ENCODE measurements at places on chromosomes 1 and 21.
A peak's percentile ranks its signal among the peaks of the same experiment; 100 is the strongest.

GRCh38 chr1:155509064-155509463 lies 53.5 kb downstream of the ASH1L start:
- DNase-seq: no peak

GRCh38 chr1:88801575-88802208 lies 89.7 kb downstream of the GTF2B start:
- DNase-seq: no peak

GRCh38 chr21:45132841-45133573 lies 58.6 kb downstream of the ADARB1 start:
- no peak for DNase-seq

GRCh38 chr1:167964646-167965045 lies 27.8 kb upstream of the MPC2 start:
- DNase-seq: no peak

DNA sequence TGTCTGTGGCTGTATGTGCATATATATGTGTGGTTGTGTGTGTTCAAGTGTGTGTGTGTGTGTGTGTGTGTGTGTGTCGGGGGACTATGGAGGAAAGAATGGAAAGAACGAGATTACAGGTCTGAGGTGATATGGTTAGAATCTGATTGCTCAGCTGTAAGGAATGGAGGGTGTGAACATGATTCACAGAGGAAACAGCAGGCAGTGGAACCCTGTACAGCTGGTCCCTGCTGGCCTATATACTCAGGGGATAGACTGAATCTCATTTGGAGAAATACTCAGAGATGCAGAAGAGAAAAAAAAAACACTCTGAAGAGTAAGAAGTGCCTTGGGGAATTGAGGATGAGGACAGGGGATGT lies 180.1 kb upstream of the ESRRG start:
- DNase-seq: no peak

- no peak for DNase-seq
Observed at GRCh38 chr1:93591676-93592550, 89.7 kb downstream of the BCAR3 start.

GRCh38 chr1:171161431-171161830 lies 23.7 kb upstream of the FMO2 start:
- no peak for DNase-seq

DNA sequence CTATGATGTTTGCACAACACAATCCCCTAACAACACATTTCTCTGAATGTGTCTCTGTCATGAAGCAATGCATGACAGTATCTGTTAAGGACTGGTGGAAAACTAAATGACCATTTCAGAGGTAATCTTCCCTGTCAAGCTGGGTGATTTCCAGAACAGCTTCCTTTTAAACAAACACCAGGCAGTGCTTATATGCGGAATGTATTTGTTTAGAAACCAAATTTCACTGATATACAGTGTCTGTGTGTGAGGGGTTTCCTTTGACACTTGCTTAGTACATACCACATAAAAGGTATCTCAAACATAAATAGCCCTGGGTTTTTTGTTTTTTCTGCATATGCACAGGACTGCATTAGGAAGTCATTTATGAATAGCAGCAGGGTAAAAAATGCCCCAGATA lies 95.6 kb downstream of the TGFBR3 start:
- no peak for DNase-seq

- no peak for DNase-seq
Observed at GRCh38 chr1:157097692-157098091, 1.9 kb downstream of the ETV3L start.

DNA sequence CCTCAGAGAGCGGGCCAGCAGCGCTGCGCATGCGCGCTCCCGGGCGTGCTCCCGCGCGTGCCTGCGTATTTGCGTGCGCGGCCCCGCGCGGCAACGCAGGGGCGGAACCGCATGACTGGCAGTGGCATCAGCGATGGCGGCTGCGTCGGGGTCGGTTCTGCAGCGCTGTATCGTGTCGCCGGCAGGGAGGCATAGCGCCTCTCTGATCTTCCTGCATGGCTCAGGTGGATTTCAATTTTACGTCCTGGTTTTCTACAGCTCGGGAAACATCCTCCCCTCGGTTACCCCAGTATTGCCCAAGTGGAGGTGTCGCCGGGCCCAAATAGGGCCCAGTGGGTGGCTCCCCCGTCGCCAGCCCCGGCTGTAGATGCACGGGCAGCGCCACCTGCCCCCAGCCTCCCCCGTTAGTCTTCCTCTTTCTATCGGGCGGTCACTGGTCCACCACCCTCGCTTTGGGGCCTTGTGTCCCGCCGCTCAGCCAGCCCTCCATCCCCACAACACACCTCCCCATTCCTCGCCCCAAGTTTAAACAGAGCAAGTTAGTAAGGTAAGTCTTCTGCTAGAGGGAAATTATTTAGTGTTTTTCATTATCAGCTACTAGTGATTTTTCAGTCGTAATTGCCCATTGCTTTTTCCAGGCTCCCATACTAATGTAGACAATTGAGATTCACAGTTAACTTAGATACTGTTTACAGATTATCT lies at the start of gene LYPLAL1:
Gene LYPLAL1 (plus strand): TSS at position 121 of the 702 bp plus-strand sequence. CDS start 13 bp downstream, at position 134.
- peak; percentile 83 for DNase-seq

DNA sequence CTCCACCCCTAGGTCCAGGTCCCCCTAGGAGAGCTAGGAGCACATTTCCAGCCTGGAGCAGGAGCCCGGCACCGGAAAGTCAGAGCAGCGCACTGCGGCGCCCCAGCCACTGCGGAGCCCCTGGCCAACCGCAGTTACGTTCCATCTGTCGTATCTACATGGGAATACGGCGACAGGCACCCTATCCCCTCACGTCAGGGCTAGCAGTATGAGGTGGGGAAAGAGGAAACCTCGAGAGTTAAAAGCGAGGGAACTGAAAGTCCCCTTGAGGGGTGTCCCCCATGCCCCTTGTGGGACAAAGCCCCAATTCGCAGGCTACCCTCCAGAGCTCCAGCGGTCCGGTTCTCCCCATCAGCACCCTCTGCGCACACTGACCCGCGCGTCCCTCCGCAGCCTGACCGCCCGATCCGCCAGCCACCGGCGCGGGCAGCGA lies 995 bp downstream of the COLGALT2 start:
- no peak for DNase-seq

DNA sequence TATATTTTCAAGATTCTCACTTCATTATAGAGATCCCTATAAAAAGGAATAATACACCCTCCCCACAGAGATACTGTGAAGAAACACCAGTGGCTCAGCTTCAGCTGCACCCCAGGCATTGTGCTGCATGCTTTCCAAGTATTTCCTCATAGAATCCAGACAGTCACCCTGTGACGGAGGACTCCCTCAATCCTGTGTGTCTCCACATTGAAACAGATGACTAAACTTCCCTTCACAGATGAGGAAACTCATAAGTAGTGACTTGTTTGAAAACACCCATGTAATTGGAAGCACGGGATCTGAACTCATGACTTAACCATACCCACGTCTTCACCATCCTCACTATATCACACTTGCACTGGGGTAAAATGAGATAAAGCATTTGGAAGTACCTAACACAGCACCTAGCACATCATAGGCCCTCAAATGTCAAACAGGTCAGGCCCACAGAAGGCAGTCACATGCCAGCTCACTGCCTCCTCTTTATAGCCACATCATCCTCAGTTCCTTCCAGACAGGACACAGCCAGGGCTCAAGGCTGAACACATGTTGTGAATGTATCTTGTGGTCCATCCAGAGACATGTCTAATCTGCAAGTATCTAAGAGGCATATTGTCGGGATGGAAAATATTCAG lies 55.2 kb downstream of the GPR161 start:
- DNase-seq: no peak

- no peak for DNase-seq
Observed at GRCh38 chr1:19872190-19872589, 10.0 kb upstream of the OTUD3 start.

- DNase-seq: no peak
Observed at GRCh38 chr1:59833991-59834390, 19.2 kb downstream of the HOOK1 start.

- no peak for DNase-seq
Observed at GRCh38 chr1:238767321-238767720, 619.0 kb upstream of the CHRM3 start.

DNA sequence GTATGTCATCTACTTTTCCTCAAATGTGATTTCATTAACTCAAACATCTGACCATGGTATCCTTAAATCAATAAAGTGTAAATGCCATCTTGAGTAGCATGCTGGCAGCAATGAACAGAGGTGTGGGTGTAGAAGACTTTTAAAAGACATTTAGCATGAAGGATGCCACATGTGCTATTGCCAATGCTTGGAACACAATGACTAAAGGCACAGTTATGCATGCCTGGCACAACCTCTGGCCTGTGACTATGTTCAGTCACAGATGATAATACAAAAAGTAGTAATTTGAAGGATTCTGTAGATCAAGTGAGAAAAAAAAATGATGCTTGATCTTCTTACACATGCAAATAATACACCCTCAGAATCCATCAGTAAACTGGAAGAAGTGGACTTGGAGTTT lies 938.9 kb upstream of the ADGRL4 start:
- DNase-seq: no peak

DNA sequence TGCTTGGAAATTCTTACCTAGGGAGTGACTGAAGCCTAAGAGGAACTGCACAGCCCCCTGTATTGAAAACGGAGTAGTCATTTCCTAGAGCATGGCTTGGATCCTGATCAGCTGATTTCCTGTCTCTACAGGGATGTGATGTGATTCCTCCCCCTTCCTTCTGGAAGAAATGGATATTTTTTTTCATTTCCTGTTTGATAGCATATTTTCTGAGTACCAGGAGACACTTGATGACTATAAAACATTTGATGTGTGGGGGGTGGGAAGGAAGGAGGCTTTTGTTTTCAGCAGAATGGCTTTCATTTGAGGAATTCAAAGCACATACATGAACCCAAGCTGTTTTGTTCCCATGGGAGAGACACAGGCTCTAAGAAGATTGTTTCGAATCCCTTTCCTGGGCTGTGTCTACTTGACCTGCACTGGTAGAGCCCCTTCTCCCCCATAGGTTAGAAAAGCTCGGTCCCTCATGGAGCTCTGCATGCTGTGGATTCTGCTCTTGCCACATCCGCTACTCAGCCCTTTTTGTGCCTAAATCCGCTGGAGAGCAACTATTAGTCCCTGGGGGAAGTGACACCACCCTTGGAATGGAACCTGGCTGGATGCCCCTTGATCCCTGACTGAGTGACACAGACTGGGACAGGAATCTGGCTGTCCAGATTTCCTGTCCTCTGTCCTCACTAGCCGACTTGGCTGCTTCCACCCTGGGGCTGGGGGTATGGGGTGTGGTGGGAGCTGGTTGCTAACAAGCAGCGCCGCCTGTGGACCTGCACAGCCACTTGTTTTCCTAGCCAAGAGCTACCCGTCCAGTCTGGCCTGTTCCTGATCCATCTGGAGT lies 71.8 kb upstream of the MACF1 start:
- DNase-seq: no peak

DNA sequence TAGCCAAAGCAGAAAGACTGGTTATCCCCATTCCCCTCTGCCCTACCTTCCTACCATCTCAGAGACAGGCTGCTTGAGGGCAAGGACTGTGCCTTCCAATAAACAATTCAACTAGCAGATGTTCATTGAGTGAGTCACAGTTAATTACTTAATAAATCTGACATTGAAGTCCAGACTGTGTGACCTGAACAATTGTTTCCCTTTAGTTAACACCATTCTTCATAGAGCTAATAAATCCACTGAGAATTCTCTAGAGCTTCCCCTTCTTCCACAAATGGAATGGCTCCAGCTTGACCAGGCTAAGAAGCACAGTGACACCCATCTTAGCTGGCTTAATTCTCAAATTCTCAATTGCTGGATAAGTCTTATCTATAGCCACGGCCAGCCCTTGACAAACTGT lies 61.9 kb upstream of the GJA5 start:
- no peak for DNase-seq

DNA sequence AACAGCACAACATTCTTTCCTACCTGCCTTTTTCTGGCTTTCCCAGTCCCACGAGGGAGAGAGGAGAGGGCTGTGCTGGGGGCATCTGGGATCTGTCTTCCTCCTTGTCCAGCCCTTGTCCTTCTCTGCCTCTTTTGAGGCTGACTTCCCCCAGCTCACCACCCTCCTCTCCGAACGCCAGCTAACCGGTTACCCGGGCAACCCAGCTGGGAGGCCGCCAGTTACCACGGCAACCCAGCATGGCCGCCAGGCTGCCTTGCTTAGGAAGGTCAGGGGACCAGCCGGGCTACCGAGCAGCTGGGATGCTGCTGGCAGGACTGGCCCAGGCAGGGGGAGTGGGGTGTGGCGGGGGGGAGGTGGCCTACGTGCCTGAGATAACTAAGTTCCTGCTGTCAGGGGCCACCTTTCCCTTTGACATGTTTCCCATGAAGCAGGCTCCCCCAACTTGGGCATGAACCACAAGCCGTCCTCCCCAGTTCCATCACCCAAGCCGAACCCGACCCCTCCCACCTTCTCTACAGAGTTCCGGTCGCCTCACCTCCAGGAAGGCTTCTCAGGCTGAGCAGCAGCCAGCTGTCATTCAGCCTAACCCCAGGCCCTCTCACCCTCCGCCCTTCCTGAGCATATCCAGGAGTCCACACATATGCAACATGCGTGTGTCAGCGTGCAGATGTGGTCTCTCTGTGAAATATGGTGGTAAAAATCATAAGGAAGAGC lies 8.7 kb downstream of the PLEKHA6 start:
- DNase-seq: no peak

- DNase-seq: no peak
Observed at GRCh38 chr21:42118901-42119300, 47.8 kb downstream of the UMODL1 start.

GRCh38 chr1:10484521-10484920 lies 9.8 kb downstream of the PEX14 start:
- no peak for DNase-seq

DNA sequence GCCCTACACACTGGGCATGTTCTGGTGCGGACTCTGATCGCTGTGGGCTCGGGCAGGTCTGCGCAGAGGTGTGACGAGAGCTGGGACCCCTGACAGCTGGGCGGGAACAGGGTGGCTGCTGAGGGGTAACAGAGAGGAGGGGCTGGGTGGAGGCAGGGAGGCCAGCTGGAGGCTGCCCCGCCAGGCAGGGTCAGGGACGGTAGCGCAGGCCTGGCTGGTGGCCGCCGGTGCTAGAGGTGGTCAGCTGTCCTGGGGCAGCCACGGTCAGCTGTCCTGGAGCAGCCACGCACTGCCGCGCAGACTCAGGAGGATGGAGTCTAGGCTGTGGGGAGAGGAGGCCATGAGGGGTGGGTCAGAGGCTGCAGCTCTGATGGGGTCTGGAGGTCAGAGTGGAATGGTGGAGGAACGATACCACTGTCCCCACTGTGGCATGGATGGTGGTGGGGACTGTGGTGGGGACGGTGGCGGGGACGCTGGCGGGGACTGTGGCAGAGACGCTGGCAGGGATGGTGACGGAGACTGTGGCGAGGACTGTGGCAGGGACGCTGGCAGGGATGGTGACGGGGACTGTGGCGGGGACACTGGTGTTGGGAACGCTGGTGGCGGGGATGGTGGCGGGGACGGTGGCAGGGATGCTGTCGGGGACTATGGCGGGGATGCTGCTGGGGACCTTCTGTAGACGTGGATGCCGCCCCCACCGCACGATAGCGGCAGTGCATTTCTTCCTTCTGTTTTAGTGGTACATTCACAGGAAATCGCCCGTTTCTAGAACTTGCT lies 21.3 kb upstream of the LRRC3 start:
- DNase-seq: no peak

DNA sequence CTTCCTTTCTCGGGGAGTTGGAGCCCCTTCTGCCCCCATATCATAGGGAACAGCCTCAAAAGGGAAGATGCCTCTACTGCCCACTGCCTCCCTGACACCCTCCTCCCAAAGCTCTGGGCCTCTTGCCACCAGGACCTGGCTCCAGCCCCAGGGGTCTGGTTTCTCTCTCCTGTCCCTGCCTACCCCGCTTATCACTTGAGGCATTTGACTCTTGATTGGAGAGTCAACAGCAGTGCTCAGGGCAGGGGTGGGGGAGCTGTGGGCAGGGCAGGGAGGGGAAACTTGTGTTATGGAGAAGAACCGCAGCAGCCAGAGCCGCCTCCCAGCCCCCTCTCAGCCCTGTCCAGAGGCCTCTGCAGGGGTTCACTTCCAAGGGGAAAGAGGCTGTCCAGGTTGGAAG lies 573 bp downstream of the TRIM63 start:
- DNase-seq: no peak
